ENCODE measurements at places on chromosomes 2 and 18.

DNA sequence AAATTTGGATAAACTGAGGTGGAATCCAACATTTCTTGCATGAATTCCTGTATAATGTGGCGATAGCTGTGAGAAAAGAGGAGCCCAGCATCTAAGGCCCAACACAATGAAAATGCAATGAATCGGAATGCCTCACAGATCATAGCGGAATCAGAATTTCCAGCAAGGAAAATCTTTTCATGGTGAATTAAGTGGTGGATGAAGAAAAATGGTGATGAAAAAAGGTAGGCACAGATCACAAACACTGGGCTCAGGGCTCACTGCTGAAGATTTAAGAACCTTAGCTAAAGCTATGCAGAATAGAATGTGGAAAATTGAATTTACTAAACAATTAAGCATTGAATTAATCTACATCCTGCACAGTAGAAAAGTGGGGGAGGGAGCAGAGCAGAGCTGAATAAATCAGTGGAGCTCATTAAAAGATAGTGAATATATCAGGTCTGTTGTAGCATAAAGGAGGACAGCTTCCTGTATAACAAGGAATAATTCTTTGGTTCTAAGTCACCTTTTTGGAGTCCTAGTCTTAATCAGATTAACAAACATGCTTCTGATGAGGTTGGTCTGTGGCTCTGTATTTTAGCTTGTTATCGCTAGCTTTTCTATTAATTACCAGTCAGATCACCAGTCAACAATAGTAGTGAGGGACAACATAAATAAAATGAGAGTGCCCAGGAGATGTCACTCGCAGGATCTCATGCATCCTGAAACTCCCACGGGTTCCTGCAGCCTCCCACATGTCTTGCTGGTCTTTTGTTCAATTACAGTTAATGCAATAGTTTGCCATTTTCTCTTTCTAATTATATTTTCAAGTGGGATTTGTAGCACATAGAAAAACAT, 27.0 kb downstream of the MEIS1 start:
- no peak for DNase-seq

DNA sequence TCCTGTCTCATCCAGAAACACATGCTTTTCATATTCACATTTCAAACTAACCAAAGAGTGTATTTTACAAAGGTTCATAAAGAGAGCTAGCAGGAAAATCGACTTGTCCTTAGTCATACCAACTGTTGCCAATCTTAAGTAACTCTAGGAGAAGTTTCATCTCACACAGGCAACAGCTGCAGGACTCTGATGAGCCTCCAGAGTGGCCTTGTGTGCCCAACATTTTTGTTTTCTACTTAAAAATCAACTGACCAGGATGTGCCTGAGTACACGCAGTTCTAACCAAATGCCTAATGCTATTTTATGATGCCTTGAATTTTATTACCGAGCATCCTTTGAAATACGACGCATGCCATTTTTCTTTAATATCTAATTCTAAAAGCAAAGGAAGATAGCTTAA, 595.9 kb upstream of the LRRTM4 start:
- DNase-seq, result no peak

GRCh38 chr2:111117598-111118480, 2.9 kb upstream of the BCL2L11 start:
- peak; percentile 66 for DNase-seq

- DNase-seq, result no peak
These were observed 21.7 kb downstream of the LINC00305 start for GRCh38 chr18:64127172-64127571.

Measured in Kasumi-1 (cell line).